NCI-H1092 (cell line): ENCODE measurements at places on chromosomes 2 and 18.
A peak's percentile ranks its signal among the peaks of the same experiment; 100 is the strongest.

- DNase-seq = no peak
Measured at GRCh38 chr2:59732871-59733566, 820.4 kb downstream of the BCL11A start.

- no peak for DNase-seq
Measured at GRCh38 chr2:10042301-10043161, 819 bp upstream of the KLF11 start.

DNA sequence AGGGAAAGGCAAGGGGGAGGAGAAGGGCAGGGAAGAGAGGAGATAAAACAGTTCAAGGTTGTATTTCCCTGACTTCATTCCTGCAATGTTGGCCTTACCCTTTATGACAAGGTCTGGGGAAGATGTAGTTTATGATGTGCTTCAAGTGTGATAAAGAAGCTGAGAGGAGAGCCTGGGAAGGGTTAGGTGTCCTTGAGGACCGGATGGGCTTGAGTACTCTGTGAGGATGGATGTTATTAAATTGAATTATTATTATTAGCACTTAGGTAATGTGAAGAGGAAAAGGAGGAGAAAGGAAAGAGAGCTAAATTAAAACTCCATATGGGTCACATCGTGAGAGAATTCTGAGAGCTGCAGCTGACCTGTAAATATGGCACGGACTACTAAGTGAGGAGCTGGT is 719.4 kb upstream of the CELF4 start:
- DNase-seq = no peak

GRCh38 chr2:126736133-126736874 is 80.3 kb downstream of the GYPC start:
- DNase-seq = no peak

DNA sequence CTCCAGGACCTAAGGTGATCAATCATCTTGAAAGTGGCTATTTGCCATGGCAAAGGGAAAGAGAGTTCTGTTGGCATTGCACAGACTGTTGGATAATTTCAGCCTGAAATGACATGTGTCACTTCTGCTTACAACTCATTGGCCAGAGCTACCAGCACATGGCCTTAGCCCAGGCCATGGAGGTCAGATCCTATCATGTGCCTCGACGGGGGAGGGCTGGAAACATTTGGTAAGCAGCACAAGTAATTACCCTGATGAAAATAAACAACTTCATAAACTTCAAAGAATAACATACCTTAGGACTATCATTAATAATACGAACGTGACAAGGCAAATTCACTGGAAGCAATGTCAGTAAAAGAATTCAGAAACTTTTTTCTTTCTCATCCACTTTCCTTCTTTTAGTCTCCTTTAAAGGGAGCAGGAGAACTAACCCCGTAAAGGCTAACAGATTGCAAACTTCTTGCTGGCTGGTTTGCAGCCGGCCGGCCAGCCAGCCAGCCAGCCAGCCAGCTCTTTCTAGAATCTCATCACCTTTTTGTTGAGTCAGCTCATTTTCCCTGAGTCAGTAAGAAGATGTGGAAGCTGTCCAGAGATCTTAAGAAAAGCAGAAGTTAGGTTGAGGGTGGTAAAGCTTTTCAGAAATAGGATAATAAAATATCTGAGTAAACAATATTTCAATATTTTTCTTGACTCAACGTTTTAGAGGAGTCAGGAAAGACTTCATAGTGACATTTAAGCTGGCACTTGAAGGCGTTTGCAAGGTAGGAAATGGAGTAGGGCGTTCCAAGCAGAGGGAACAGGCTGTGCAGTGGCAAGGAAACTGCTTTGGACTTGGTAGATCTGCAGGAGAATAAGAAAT is 31.9 kb downstream of the CNRIP1 start:
- no peak for DNase-seq

DNA sequence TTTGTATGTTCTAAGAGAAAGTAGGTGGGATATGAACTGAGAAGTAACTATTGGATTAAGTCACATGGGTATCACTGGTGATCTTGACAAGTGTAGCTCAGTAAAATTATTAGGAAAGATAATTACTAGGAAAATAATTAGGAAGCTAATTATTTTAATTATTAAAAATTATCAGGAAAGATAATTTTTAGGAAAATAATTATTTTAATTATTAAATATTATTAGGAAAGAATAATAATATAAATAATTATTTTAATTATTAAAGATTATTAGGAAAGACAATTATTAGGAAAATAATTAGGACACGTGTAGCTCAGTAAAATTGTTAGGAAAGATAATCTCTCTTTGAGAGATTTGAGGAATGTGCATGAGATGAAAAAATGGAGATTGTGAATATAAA is 623.4 kb upstream of the PIK3C3 start:
- DNase-seq = no peak

DNA sequence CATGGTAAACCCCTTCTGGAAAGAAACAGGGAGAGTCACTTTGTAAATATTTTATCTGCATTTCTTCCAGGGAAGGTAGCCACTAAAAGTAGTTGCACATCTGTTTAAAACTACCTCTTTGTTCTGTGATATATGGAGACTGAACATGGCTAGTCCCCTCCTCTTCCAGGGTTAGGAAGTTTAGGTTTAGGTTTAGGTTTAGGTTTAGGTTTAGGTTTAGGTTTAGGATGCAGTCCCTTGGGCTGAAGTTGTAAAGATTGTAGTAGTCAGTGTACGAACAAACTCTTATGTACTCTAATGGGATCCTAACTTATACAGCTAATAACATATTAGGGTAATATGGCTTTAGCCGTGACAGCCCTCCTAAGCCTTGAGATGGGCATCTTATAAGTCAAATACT is 880.2 kb upstream of the TMEFF2 start:
- DNase-seq = no peak

GRCh38 chr18:75250471-75250821 is 39.8 kb downstream of the TSHZ1 start:
- no peak for DNase-seq

GRCh38 chr2:182852090-182852489 is 14.3 kb downstream of the FRZB start:
- no peak for DNase-seq

DNA sequence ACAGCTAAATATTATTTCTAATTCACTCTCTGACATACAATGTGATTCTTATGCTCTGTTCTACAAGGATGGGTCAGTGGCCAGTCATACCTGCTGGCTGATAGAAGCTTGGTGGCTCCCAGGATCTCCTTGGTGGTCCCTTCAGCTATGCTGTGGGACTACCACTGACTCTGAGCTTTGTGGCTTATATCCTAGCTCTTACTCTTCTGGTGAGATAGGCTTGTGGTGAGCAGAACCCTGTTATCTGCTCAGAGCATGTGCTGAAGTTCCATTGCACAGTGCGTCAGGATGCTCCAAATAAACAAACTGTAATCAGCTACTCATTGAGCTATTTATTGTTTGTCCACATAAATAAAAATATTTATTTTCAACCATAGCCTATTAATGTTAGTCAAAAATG is 51.7 kb downstream of the MFSD6 start:
- no peak for DNase-seq

DNA sequence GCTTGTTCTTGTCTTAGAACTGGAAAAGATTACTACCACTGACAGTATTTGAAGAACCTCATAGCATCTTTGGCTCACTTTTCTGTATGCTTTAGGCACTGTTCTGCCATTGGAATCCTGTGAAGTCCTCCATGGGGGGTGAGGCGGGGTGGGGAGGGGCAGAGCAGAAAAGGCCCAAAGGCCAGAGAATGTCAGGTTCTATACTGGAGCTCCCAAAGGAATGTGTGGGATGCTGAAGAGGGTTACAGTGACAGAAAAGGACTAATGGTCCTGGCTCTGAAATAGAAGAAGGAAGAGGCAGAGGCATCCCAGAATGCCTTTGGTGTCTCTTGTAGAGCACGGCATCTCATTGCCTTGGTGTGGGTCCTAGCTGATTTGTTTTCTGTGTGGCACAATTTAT is 141.9 kb downstream of the HAUS1 start:
- DNase-seq = no peak

DNA sequence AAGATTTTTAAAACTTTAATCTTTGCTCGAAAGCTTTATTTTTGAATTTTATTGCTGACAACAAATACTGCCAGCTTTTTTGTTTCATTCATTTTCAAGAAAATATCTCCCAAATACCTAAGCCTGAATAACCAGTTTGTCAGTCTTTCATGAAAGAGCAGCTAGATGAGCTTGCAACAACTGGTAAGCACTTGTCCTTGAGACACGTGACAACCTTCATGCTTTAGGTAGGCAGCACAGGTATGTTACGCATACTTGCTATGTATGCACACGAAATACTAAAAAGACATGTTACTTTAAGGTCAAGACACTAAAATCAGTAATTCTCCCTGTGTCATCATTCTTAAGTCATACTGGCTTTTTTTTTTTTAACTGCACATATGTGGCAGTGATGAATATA is 12.3 kb downstream of the CEBPZ start:
- DNase-seq = no peak

GRCh38 chr2:76599732-76600368 is 889.1 kb upstream of the GCFC2 start:
- DNase-seq = peak; percentile 75

GRCh38 chr2:226093364-226093763 is 693.9 kb downstream of the NYAP2 start:
- DNase-seq = no peak

- DNase-seq = no peak
Measured at GRCh38 chr2:20182241-20182931, 42.5 kb downstream of the SDC1 start.

DNA sequence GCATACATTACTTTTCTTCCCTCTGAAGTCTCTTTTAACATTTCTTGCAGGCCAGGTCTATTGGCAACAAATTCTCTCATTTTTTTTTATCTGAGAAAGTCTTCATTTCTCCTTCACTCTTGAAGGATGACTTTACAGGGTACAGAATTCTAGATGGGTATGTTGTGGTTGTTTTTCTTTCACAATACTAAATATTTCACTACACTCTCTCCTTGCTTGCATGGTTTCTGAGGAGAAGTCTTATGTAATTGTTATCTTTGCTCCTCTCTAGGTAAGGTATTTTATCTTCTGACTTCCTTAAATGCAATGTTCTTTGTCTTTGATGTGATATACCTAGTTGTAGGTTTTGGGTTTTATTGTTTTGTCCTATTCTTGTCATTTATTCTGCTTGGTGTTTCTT is 371.1 kb downstream of the FIGN start:
- no peak for DNase-seq

DNA sequence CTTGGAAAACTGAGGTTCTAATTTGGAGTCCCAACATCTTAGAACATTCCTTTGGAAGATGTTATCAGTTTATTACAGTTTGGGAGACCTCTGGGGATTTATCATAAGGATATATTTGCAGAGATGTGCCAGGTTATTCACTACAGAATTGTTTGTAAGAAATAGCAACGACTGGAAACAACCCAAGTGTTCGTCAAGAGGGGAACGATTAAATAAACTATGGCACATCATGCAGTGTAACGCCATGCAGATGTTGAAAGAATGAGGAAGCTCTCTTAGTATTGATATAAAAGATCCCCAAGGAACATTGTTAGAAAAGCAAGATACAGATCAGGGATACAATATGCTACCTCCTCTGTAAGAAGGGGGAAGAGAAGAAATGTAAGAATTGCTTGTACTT is 210.6 kb downstream of the TMEM247 start:
- DNase-seq = no peak

DNA sequence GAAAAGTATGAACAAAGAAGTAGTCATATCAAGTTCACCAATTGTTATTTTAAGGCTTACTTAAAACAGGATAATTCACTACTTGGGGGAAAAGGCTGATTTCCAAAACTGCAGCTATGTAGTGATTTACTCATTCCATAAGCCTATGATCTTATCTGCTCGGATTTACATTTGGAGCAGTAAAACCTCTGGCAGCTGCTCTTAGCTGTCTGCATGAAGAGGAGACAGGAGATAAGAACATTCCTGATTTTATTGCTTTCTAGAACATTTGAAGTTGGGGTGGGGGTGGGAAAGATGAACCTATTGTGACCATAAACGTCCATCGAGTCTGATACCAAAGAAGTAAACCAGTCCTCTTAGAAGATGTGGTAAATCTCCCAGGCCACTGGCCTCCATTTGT is 120.9 kb downstream of the MMADHC start:
- DNase-seq = no peak

DNA sequence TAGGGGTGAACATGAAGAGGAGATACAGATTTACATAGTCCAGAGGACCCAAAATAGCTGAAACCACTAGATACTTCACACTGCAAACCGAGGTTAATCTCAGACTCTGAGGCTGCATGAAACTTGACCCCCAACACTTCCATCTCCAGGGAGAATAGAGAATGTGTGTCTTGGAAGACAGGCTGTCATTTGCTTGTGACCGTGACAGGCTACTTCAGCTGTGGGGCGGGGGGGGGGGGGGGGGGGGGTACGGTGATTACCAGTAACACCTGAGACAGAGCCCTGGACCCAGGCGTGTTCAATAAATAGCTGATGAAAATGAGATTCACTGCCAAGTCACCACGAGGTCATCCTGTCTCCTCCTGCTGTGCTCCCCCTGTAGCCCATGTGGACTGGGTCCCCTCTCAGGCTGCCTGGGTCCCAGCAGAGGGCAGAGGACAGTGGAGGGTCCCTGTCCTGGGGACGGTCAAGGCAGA is 5.7 kb upstream of the KLHL29 start:
- DNase-seq = no peak

- DNase-seq = no peak
Measured at GRCh38 chr2:86253424-86253823, 54.2 kb downstream of the MRPL35 start.

- no peak for DNase-seq
Measured at GRCh38 chr2:112749755-112750559, 14.5 kb downstream of the CKAP2L start.

- no peak for DNase-seq
Measured at GRCh38 chr2:152546230-152546837, 170.9 kb downstream of the PRPF40A start.

- no peak for DNase-seq
Measured at GRCh38 chr18:42051411-42051810, 96.4 kb downstream of the PIK3C3 start.

DNA sequence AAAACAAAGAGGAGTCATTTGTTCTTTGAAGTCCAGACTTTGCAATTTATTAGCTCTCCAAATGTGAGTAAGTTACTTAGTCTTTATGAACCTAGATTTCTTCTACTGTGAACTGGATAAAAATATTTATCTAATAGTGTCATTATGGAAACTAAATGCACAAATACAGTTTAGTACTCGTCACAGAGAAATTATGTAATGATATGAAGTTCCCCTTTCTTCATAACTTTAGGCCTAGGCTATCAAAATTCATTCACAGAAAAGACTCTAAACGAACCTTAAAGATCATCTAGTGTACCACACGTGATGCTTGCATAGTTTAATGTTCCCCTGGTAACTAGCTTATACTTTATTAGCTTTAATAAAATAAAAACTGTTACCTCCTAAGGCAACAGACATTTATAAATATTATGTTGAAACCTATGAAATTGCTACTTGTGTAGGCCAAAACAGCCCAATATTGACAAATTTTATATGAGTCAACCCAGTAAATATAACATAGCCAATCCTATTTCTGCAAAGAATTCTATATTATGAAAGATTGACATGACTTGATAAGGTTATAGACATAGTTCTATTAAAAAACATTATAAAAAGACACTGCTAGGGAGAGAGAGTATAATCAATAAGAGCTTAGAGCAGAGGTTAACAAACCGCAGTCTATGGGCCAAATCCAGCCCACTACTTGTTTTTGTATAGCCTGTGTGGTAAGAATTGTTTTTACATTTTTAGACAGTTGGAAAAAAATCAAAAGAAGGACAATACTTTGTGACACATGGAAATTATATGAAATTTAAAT is 44.9 kb upstream of the ITPRID2 start:
- DNase-seq = no peak
